Neural crest cell (in vitro differentiated cells): ENCODE measurements at places on chromosomes 5 and 9. TPM values are rescaled to one million over a fixed set of nuclear protein-coding genes. Genes with fewer than 3 reads are reported as not detected.

GRCh38 chr9:84851935-84852585, 182.5 kb downstream of the NTRK2 start:
- H3K27me3 ChIP-seq: no peaks in the 10 kb centered on the region
- H3K4me3 ChIP-seq: no peak overlapping the region
- peaks cover 67% of the 10 kb centered on the region for H3K4me1 ChIP-seq
- no peak for DNase-seq
- H3K36me3 ChIP-seq: no peaks in the 10 kb centered on the region

GRCh38 chr5:173581408-173582215, 34.8 kb downstream of the BOD1 start:
- H3K4me1 ChIP-seq: peaks cover 15% of the 10 kb centered on the region
- peaks cover 13% of the 10 kb centered on the region for H3K36me3 ChIP-seq
- no peak overlapping the region for H3K4me3 ChIP-seq
- H3K27me3 ChIP-seq: peaks cover 2% of the 10 kb centered on the region
- DNase-seq: peak; percentile 81

DNA sequence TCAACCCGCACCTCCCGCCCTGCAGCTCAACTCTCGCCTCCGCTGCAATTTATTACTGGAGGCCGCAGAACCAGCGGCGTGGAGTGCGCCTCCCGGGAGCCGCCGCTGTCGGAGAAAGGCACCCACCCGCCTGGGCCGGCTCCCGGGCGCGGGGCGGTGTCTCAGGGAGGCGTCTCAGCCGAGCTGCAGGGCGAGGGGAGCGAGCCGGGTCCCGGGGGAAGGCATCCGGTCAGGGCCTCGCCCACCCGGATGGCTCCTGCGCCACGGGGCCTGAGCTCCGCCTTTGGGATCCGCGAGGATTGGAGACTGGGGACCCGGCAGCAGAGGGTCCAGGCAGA, 32.9 kb downstream of the TSPAN17 start:
- no peaks in the 10 kb centered on the region for H3K36me3 ChIP-seq
- peaks cover 6% of the 10 kb centered on the region for H3K4me1 ChIP-seq
- no peak overlapping the region for H3K27ac ChIP-seq

DNA sequence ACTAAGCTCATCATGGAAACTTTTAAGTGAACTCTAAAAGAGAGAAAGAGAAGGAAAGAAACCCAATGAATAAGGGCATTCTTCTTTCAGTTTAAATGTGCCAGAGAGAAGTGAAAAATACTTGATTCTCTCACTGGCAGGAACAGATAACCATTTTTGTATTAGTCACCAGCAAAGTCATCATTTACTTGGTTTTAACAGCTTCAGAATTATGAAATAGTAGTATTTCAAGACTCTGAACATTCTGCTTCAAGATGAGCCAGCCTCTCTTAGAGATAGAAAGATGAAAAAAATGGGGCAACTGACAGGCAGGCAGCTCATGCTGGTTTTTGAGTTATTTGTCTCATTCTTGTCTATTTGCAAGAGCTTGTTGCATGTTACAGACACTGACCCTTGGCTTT, 103.5 kb downstream of the GCNT1 start:
- H3K27ac ChIP-seq: peak overlapping the region; percentile 39
- H3K27me3 ChIP-seq: no peaks in the 10 kb centered on the region
- DNase-seq: no peak
- H3K4me1 ChIP-seq: peaks cover 26% of the 10 kb centered on the region
- H3K36me3 ChIP-seq: no peaks in the 10 kb centered on the region

GRCh38 chr9:133029994-133030316, 842 bp upstream of the GTF3C5 start:
- H3K36me3 ChIP-seq: peaks cover 12% of the 10 kb centered on the region
- peaks cover 6% of the 10 kb centered on the region for H3K27me3 ChIP-seq
- peaks cover 44% of the 10 kb centered on the region for H3K4me1 ChIP-seq
- H3K27ac ChIP-seq: peak overlapping the region; percentile 76
- no peak for DNase-seq

DNA sequence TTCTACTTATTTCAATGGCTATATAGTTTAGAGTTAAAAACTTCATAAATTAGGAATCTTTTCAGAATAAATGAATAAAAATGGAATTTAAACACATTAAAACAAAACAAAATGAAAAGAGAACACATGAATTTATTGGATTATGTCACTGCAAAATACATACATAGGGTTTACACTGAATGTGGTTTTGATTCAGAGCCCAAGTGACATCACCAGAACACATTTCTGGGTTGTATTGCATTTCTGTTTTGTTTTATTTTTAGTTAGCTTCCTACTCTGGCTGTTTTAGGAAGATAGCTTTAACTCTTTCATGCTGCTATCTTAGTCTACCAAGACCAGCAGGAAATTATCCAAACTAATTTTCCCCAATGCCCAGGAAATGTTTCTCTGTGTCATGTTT, 1935.0 kb downstream of the EFNA5 start:
- no peaks in the 10 kb centered on the region for H3K4me1 ChIP-seq
- no peak for DNase-seq
- H3K27ac ChIP-seq: no peak overlapping the region
- no peak overlapping the region for H3K4me3 ChIP-seq

- H3K4me1 ChIP-seq: peaks cover 3% of the 10 kb centered on the region
- no peak overlapping the region for H3K27ac ChIP-seq
- no peak for DNase-seq
- no peaks in the 10 kb centered on the region for H3K27me3 ChIP-seq
Measured at GRCh38 chr5:66904189-66904588, 292.4 kb downstream of the CD180 start.

- peaks cover 3% of the 10 kb centered on the region for H3K4me1 ChIP-seq
- no peak overlapping the region for H3K4me3 ChIP-seq
- no peaks in the 10 kb centered on the region for H3K36me3 ChIP-seq
Measured at GRCh38 chr9:27771803-27772545, 198.7 kb upstream of the C9orf72 start.

DNA sequence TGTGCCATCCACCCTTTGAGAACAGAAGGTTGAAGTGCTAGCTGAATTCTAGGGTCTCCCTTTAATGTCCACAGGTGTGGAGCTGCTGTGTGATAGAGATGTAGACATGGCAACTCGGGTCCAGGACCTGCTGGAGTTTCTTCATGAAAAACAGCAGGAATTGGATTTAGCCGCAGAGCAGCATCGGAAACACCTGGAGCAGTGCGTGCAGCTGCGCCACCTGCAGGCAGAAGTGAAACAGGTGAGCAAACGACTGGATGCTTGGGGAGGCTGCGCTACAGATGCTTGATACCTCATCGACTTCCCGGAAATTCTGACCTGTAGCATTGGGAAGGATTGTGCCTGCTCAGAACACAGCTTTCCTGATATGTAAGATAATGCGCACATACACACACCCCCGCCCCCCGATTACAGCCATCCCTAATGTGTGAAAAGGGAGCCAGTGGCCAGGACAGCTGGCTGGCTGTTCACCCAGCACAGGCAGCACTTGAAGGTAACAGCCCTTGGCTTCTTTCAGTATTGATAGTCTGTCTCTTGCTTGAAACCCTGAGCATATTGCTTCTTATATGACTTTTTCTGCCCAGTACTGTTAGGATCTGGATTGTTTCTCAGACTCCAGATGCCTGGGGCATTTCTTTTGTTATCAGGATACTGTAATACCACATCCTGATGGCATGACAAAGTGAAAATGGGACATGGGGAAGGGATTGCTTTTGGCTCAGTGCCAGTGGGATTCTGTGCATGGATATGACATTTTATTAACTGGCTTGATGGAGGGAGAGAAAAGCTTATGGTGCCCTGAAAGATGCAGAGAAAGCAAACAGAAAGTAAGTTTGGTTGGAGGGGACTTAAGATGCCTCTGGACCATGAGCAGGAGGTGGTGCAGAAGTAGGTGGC, 216.8 kb upstream of the OTULINL start:
- peaks cover 27% of the 10 kb centered on the region for H3K36me3 ChIP-seq
- no peaks in the 10 kb centered on the region for H3K27me3 ChIP-seq
- no peak overlapping the region for H3K27ac ChIP-seq
- DNase-seq: no peak

GRCh38 chr9:136954270-136955083, 2.4 kb downstream of the LCN12 start:
- H3K27ac ChIP-seq: no peak overlapping the region
- no peaks in the 10 kb centered on the region for H3K4me1 ChIP-seq
- H3K27me3 ChIP-seq: no peaks in the 10 kb centered on the region
- no peak overlapping the region for H3K4me3 ChIP-seq
- no peaks in the 10 kb centered on the region for H3K36me3 ChIP-seq
- no peak for DNase-seq

GRCh38 chr5:175131432-175131831, 312.6 kb downstream of the DRD1 start:
- peaks cover 4% of the 10 kb centered on the region for H3K36me3 ChIP-seq
- no peak overlapping the region for H3K27ac ChIP-seq
- peaks cover 3% of the 10 kb centered on the region for H3K4me1 ChIP-seq
- no peak overlapping the region for H3K4me3 ChIP-seq

Gene PCDHB7
- total RNA-seq: 0.39 and 0.58 TPM in 2 replicates

Gene PCDHA5
- 1.3 and 1.4 TPM in 2 replicates for total RNA-seq

Gene CCL28
- total RNA-seq: not detected in 2 replicates

Gene PCDHGA11
- 1.8 and 2.4 TPM in 2 replicates for total RNA-seq

Gene CXCL14
- total RNA-seq: not detected in 2 replicates

Gene DMRT3
- total RNA-seq: not detected in 2 replicates

Gene DOK3
- total RNA-seq: 10.5 and 11.4 TPM in 2 replicates
